ENCODE measurements at places on chromosomes 13 and 19.
A peak's percentile ranks its signal among the peaks of the same experiment; 100 is the strongest.

DNA sequence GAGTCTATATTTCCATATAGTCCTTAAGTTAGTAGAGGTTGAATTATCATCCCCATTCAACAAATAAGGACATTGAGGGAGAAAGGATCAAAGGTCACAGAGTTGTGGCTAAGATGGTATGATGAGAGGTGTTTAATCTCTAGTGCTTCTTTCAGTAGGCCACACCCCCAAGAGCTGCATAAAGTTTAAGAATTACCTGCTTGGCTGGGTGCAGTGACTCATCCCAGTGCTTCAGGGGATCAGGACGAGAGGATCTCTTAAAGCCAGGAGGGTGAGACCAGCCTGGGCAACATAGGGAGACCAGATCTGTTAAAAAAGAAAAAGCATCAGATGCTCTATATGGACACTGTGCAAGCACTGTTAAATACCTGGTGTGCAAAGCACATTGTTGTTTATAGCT lies 560.0 kb upstream of the KLHL1 start:
- DNase-seq: no peak
- no peaks in the 10 kb centered on the region for H3K36me3 ChIP-seq
- no peak overlapping the region for H3K4me3 ChIP-seq
- H3K27ac ChIP-seq: no peak overlapping the region

DNA sequence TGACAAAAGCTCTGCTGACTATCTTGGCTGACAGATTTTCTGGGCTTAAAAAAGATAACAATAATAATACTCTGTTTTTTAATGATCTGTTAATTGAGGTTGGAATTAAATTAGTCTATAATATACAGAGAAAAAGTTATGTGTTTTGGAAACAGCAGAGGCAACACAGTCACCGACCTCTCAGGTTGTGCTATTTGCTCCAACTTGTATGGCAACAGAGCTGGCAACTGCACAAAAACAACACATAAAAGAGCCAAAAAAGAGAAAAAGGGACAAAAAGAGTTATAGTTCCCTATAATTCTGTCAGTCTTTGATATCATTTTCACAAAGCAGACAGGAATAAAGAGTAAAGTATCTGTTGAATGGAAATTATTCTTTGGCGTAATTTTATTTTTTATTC lies 102.3 kb upstream of the POSTN start:
- no peaks in the 10 kb centered on the region for H3K36me3 ChIP-seq
- H3K4me1 ChIP-seq: no peaks in the 10 kb centered on the region
- no peaks in the 10 kb centered on the region for H3K27me3 ChIP-seq
- H3K27ac ChIP-seq: no peak overlapping the region
- H3K4me3 ChIP-seq: no peak overlapping the region
- no peak for DNase-seq

- H3K27me3 ChIP-seq: no peaks in the 10 kb centered on the region
- no peak overlapping the region for H3K4me3 ChIP-seq
- no peaks in the 10 kb centered on the region for H3K36me3 ChIP-seq
- no peaks in the 10 kb centered on the region for H3K4me1 ChIP-seq
- peak overlapping the region; percentile 12 for H3K27ac ChIP-seq
Observed at GRCh38 chr13:95485518-95486144, 66.9 kb upstream of the CLDN10 start.

GRCh38 chr19:41784743-41785142 lies 11.6 kb upstream of the CEACAM3 start:
- H3K27me3 ChIP-seq: no peaks in the 10 kb centered on the region
- H3K4me1 ChIP-seq: no peaks in the 10 kb centered on the region
- no peak overlapping the region for H3K27ac ChIP-seq
- no peak for DNase-seq
- no peaks in the 10 kb centered on the region for H3K36me3 ChIP-seq
- no peak overlapping the region for H3K4me3 ChIP-seq

DNA sequence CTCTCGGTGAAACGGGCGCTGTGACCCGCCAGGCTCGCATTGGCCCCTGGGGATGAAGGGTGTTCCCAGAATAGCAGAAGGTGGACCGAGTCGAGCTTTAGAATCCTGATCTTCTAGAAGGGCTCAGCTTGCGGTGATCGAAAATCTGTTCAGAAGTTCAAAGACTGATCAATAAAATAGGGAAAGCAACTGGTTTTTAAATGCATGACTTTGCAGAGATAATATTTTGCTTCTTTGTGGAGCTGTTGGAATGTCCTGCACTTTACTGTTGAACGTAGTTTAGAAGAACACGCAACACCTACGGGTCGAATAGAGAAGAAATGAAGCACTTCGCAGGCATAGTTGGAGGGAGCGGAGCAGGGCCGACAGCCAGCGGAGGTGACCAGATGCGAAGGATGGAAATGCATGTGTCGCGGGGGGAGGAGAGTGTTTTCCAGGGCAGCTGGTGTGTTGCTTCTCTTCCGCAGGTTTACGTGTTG lies 766 bp downstream of the CEBPG start:
- no peaks in the 10 kb centered on the region for H3K36me3 ChIP-seq
- peak; percentile 54 for DNase-seq
- no peaks in the 10 kb centered on the region for H3K27me3 ChIP-seq
- peak overlapping the region; percentile 97 for H3K27ac ChIP-seq
- H3K4me3 ChIP-seq: peak overlapping the region; percentile 96

Measured in testis (tissue), 5 donors.